ENCODE measurements at places on chromosomes 3 and 15.

DNA sequence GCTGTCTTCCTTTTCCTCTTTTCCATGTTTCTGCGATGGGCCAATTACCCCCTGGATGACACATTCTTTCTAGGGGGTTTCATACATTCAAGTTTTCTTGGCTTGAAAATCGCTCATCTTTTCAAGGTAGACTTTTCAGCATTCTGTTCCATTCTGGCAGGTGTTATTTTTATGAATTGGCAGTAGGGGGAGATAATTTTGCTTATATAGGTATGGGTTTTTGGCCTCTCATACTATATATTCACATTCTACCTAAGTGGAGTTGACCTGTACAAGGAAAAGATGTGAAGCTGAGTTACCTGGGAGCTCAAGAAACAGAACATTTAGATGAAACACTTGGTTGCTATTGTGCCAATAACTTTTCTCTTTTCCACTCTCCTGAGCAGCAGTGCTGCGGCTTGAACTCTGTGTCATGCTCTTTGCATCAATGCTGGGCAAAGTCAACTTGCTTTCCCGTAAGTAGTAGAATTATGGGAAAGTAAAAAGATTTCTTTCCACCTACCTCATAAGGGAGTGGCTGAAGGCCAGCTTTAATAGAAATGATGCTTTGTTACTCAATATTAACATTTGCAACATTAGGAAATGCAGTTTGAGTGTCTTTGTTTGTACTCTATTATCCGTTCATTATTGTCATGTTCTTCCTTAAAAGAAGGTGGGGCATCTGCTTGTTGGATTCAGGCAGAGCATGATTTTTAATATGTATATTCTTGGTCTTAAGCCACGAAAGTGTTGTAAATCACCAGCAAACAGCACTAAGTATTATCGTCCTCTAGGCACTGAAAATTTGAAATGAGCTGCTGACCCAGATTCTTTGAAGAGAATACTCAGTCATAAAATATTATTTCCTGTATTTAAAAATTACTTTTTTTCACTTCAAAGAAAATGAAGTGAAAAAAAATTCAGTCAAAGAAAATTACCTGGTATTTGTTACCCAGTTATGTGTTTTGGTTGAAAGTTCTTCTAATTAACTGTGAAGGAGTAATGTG lies 27.7 kb upstream of the MFSD1 start:
- no peak for DNase-seq

DNA sequence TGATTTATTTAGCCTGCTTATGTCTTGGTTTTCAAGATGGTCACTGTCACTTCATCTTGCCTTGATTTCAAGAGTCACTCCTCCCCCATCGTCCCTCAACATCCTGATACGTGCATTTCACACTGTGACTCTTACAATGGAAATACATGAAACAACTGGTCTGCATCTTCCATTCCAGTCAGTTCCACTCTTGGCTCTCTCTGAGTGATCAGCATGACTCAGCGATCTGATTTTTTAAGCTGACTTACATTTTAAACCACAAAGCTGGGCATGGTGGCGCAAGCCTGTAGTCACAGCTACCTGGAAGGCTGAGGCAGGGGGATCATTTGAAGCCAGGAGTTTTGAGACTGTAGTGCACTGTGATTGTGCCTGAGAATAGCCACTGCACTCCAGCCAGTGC lies 271.2 kb upstream of the ROPN1 start:
- DNase-seq, result no peak

DNA sequence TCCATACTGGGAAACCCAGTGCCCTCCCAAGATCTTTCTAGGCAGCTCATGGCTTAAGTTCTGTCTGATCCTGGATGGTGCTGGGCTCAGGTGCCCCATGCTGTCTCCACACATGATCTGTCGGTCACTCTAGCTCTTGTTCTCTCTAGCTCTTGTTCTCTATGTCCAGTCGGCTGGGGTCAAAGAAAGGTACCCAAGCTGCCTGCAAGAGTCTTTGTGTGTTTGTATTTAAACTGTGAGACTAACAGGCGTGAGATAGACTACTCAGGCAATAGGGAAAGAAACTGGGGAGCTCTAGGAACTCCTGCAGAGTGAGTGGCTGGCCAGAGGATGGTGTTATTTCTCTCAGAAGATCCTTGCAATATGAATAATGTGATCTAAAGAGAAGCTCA lies 40.2 kb downstream of the GPR156 start:
- DNase-seq, result no peak

- DNase-seq, result no peak
Observed at GRCh38 chr3:42195879-42196330, 70.1 kb downstream of the CCK start.

GRCh38 chr3:44865272-44866035 lies 3.7 kb downstream of the TMEM42 start:
- DNase-seq, result no peak

- no peak for DNase-seq
Observed at GRCh38 chr3:37863949-37864822, 2.5 kb downstream of the CTDSPL start.

DNA sequence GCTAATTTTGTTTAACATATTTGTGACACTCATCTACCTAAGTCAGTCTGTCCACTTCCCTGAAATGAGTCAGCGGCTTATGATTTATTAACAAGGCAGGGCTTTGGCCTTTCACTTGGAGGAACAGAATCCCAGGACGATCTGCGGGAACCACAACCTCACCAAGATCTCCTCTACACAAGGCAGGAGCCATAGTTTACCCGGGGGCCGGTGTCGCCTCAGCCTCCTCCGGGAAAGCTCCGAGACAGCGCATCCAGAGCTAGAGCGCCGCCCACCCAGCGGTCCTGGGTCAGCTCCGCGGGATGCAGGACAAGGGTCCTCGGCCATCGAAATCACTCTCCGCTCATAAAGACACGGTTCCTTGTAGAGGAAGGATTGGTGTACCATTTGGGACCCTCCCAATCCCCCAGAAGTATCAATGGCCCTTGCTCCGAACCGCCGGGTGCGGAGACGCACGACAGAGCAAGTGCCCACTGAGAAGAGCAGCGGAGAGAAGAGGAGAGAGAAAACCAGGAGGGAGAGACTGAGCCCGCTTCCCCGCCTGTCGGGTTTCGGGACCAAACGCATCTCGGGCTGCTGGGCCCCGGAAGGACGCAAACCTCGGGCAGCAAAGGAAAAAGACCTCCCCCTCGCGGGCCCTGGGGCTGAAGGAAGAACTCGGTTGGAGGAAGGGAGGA lies 13.1 kb upstream of the ALCAM start:
- no peak for DNase-seq

GRCh38 chr3:71001303-71001830 lies 582.2 kb downstream of the FOXP1 start:
- no peak for DNase-seq

DNA sequence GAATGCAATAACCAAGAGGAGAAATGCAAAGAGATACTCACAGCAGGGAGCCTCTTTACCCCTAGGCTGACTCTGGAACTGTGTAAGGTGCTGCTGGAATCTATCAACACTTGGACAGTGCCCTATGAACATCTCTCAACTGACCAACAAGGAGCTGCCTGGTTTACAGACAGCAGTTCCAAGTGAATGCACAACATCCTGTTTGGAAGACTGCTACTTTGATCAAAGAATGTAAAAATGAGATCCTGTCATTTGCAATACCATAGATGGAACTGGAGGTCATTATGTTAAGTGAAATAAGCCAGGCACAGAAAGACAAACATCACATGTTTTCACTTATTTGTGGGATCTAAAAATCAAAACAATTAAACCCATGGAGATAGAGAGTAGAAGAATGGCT lies 136.3 kb downstream of the IMPG2 start:
- no peak for DNase-seq

- DNase-seq, result no peak
Observed at GRCh38 chr3:69671082-69671952, 67.9 kb upstream of the MITF start.

GRCh38 chr15:60362321-60363086 lies 35.3 kb downstream of the ANXA2 start:
- no peak for DNase-seq

- DNase-seq, result no peak
Observed at GRCh38 chr3:61595288-61595687, 33.9 kb downstream of the PTPRG start.

DNA sequence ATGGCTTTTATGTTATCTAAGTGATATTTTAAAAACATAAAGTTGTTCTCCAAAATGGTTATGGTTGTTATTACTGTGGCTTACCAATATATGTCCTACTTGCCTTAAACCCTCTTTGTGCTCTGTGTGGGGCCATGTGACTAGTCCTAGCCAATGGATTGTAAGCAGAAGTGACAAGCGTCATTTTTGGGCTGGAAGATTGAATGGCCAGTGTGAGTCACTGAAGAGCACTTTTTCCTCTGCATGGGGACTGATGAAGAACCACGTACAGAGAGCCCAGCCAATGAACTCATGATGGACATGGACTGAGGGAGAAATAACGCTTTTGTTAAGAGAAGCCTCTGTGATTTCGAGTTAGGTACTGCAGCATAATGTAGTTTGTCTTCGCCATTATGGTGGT lies 332.7 kb downstream of the EDEM1 start:
- no peak for DNase-seq

- DNase-seq, result no peak
Observed at GRCh38 chr3:98246142-98246541, 17.9 kb upstream of the OR5H6 start.

GRCh38 chr15:35166730-35167359 lies 81.8 kb upstream of the NANOGP8 start:
- DNase-seq, result no peak

DNA sequence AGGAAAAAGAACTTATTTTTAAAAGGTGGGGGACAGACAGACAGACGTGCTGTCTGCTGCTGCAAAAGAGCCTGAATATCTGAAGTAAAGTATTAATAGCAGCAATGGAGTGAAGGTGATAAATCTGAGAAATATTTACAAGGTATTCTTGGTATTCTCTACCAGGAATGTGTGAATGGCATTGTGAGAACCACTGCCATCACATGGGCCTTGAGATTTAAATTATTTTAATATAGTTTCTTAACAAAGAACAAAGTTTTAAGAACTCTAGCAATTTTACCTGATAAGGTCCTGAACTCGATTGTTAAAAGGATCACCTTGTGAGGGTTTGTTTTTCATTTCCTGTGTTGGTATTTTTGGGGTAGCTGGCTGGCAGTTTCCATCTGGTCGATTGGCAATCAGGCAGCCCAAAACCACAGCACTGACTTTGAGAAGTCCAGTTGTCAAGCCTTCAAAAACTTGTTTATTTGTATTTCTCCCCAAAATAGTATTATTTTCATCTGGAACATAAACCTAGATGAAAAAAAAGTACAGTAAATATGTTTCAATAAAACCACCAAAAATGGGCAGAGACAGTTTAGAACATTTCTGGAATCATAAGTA lies 97.3 kb downstream of the ISL2 start:
- no peak for DNase-seq

GRCh38 chr3:12724794-12725193 lies 34.3 kb downstream of the TMEM40 start:
- DNase-seq, result no peak

GRCh38 chr15:70416829-70417228 lies 319.1 kb upstream of the TLE3 start:
- no peak for DNase-seq

DNA sequence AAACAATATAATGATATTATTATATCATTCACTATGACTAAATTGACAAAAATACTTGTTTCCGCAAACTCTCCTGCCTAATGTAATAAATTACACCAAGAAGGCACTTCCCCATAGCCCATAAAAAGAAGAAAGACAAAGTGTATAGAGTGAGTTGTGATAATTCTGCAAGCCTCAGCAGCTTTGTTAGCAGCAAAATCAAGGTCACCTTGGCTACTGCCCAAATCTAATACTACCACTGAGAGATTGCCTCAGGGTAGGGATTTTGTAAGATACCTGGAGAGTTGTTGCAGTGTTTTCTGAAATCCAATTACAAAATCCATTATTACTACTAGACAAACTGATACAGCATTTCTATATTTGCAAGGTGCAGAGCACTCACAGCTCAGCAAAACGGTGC lies 503.5 kb downstream of the FGF12 start:
- DNase-seq, result no peak

DNA sequence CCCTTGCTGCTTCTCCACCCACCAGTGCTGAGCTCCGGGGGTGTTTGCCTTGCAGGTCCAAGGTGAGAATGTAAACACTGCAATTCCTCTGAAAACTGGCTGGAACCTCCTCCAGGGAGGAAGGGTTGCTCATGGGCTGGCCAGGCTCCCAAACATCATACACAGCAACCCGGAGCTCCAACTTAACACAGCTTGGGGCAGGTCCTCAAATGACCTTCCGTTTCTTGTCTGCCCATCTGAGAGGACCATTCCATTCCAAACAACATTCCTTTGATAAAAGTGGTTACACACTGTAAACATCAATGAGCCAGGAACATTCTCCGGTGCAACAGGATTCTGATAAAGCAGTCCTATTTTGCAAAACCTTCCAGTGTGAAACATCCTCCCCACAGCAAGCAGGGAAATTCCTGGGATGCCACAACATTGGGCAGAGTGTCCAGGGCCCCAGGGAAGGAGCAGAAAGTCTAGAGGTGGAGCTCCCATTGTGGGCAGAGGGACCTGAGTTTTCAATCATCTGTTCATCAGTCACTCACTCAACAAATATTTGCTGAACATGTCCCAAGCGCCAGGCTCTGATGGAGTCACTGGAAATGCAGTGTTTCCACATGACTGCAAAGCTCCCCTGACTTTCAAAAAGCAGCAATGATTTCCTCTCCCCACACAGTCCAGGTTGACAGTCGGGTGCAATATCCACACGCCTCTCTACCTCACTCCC lies 7.3 kb upstream of the HEG1 start:
- DNase-seq, result no peak

DNA sequence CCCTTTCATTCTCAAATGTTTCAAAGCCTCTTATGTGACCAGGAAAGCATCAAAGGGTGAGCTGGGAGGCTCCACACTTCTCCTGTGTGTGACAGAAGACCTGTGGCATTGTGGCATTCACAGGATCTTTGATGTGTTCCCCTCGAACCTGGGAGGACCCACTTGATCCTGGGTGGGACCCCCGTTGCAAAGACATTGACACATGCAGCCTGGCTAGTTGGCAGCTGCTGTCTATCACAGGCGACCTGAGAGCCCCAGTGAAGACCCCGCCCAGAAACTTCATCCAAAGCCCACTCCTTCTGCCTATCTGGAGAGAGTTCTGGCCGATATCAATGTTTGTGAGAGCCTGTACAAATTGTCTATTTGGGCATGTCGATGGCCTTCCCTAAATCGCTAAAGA lies 140.4 kb upstream of the ATP2B2 start:
- no peak for DNase-seq

DNA sequence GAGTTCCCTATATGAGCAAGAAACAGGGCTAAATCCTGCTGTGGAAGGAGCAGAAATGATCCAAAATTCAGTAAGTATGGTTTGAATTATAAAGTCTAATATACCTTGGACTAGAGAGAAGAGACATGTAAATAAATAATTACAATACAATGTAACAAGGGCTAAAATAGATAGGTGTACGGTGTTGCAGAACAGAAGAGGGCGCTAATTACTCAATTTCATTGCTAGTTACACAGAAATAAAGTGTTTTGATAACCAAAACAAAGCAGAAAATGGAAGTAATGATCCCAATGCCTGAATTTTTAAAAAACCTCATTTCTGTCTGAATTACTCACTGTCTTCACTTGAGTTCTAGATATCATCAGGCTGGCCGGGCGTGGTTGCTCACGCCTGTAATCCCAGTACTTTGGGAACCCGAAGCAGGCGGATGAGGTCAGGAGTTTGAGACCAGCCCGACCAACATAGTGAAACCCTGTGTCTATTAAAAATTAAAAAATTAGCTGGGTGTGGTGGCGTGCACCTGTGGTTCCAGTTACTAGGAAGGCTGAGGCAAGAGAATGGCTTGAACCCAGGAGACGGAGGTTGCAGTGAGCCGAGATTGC lies 8.3 kb upstream of the PLCH1 start:
- DNase-seq, result no peak
